ENCODE measurements at places on chromosomes 1 and 21. TPM values are rescaled to one million over a fixed set of nuclear protein-coding genes. Genes with fewer than 3 reads are reported as not detected.

The GCSAML gene
- total RNA-seq = 1.3 TPM

The RAVER2 gene
- 81.0 TPM for total RNA-seq

The CCDC17 gene
- 6.0 TPM for total RNA-seq

GRCh38 chr1:98388441-98388840 is 273.1 kb upstream of the SNX7 start:
- DNase-seq = no peak

DNA sequence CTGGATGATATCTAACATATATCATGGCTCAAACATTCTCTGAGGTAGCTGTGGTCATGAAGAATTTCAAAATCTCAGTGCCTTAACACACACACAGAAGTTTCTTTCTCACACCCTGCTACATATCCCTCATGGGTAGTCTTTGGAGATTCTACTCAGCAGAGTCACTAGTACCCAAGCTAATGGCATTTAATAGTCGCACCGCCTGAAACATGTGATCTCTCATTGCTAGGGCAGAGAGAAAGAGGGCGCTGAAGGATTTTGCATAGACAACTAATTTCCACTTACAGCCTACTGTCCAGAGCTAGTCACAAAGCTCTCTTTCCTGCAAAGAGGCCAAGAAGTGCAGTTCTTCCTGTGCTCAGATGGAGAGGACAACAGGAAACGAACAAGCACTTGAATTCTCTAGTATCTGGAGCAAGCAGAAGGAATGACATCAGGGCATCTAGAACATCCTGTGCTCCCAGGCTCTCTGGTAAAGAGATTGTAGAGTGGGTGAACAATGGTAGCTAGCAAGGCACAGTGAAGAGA is 183.4 kb upstream of the PTBP2 start:
- DNase-seq = no peak

DNA sequence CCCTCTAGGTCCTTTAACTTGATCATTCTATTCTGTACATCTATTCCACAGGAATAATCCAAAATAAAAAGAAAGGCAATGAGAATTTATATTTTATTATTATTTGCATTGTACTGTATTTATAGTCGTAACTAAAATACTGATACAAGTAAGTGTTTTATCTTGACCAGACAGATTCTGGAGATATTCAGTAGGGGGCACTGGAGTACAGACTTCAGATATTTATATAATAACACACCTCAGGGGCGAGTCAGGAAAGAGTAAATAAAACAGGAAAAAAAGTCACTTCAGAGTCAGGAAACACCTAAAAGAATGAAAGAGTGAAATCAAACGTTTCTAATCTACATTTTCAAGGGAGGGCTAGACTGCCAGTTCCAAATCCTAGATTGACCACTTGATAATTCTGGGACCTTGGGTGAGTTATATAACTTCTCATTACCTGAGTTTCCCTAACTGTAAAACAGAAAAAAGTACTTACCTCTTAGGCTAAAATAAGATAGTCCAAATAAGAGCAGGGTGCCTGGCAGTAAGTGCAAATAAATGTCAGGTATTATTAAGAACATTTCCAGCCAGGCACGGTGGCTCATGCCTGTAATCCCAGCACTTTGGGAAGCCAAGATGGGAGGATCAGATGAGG is 31.1 kb upstream of the MTF1 start:
- DNase-seq = no peak

DNA sequence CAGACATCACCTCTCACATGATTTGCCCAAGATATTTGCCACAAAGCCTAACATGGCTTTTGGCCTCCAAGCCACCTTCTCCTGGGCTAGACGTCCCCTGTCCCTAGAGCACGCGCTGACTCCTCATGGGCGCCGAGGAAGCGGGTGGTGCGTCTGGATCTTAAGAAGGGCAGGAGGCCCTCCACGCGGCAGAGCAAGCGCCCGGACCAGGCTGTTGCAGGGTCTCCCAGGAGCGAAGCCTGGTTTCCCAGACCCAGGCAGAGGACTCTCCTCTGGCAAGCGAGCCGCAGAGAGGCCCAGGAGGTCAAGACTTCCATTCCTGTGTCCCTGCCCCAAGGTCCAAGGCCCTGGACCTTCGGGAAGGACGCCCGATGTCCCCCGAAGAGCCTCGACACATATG is 101.7 kb upstream of the TTC34 start:
- no peak for DNase-seq

Measured in mucosa of descending colon (tissue), 3 donors.